ENCODE measurements at places on chromosomes 4 and X. TPM values are rescaled to one million over a fixed set of nuclear protein-coding genes. Genes with fewer than 3 reads are reported as not detected.

GRCh38 chr4:126386512-126386911 lies 1071.8 kb downstream of the FAT4 start:
- DNase-seq: no peak

FAM47E gene
- total RNA-seq: 0.78 TPM

TCEAL4 gene
- total RNA-seq: 6.0 TPM

PNMA3 gene
- 5.7 TPM for total RNA-seq

Measured in activated naive CD8-positive, alpha-beta T cell treated with anti-CD3 and anti-CD28 coated beads, Interleukin-2, amount 10 ng/mL, durations not matched to agents 7 days and 5 days (primary cell).